ENCODE measurements at places on chromosomes 3 and 15.

DNA sequence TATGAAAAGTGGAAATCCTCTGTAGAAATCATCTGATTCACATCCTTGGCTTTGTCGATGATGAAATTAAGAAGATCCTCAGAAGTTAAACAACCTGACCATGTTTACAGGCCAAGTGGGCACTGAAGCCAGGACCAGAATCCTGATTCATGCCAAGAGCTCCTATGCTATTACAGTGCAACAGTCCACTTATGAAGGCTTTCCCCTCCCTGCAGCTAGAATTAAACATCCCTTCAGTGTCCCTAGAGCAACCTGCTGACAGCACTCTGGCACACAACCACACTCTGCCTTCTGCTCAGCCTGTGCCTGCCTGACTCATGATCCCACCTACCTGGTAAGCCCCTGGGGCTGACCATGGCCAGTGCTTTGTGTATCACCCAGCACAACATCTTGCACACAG lies 33.8 kb downstream of the TXNRD3 start:
- DNase-seq = no peak

GRCh38 chr15:69522361-69522760 lies 69.7 kb downstream of the RPLP1 start:
- no peak for DNase-seq

DNA sequence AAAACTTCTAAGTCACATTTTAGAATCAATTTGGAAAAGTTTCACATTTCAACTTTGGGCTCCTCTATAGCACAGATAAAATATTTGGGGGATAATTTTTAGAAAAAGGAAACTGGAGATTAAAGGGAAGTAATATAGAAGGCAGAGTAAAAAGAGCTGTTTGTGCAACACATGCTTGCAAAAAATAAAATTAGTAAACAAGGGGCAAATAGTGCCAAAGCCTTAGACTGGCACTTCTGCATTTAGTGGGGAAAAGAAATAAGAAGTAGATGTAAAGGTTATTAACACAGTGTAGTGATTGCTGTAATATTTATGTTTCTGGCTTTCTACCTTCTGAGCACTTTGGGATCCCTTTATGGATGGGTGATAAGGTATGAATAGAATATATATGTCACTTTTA lies 246.6 kb downstream of the CBLB start:
- no peak for DNase-seq

GRCh38 chr3:194126790-194127189 lies 9.2 kb upstream of the HES1 start:
- no peak for DNase-seq

- DNase-seq = no peak
Observed at GRCh38 chr3:183564046-183564445, 8.5 kb upstream of the KLHL6 start.

GRCh38 chr3:155217591-155217990 lies 75.9 kb downstream of the STRIT1 start:
- no peak for DNase-seq

DNA sequence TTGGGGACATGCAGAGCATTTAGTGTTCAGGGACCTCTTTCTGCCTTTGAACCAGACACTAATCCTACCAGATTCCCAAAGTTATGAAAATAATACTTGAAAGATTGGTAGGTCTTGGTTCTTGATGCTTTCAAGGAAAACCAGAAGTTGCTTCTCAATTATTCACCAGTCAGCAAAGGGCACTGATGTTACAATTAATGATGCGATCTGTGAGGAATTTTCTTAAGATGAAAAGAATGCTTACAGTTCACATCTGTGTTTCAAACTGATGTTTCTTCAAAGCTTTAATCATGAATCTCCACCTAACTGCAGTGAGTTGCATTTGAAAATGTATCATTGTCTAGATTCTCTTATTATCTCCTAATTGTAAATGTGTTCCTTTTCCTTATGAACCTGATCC lies 161.0 kb downstream of the NAALADL2 start:
- no peak for DNase-seq

- DNase-seq = no peak
Observed at GRCh38 chr15:52414936-52415335, 113.7 kb downstream of the MYO5A start.

DNA sequence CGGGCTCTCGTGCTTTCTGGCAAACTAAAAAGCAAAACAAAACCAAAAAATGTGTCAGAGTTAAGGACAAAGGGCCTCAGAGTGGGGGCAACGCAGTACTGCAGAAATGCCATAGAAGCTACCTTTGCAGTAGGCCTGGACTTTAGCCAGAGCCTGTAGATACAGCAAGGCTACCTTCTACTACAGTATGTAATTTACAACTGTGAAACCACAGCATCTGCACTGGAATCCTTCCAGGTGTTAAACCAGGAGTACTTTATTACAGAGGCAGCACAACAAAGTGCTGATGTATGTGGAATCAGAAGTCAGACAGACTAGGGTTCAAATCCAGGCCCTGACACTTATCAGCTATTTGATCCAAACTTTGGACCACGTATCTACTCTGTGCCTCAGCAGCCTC lies 34.9 kb downstream of the RUBCN start:
- DNase-seq = no peak

DNA sequence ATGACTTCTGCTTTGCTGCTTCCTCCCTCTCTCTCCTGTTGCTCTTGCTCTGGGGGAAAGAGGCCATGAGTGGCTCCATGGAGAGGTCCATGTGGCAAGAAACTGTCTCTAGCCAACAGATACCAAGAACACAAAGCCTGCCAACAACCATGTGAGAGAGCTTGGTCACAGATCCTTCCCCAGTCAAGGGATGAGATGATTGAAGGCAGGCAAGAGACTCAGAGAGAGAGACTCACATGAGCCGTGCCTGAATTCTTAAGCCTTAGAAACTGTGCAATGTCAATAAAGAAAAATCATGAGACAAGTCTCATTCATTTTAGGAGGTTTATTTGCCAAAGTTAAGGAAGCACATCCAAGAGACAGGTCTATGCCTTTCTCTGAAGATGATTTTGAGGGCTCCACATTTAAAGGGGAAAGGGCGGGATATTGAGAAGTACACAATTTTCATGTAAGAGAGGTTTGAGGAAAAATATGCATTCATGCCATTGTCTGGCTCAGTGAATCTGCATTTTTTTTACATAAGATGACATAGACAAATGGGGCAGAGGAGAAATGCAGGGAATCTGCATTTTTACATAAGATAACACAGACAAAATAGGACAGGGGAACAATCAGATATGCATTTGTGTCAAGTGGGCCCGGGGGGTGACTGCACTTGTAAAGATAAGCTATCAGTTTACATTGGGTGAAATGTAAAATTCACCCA lies 59.5 kb upstream of the SUCLG2 start:
- DNase-seq = no peak

DNA sequence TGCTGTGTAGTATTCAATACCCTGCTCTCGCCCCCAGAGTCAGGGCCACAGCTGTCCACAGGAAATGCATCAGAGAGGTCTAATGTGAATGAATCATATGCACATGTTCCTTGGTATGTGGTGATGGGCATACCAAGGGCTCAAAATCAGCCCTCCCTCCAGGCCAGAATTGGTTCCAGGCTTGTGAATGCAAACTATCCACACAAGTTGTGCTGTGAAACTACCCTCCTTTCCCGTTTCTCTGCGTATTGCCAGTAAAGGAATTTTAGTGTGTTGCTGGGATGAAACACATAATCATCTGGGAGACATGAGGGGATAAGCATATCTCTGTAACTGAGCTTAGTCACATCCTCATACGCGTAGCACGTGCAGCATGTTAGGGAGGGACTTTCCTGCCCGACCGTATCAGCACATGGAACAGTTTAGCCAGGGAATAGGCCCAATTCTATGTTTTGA lies 9.2 kb upstream of the MME start:
- DNase-seq = no peak

DNA sequence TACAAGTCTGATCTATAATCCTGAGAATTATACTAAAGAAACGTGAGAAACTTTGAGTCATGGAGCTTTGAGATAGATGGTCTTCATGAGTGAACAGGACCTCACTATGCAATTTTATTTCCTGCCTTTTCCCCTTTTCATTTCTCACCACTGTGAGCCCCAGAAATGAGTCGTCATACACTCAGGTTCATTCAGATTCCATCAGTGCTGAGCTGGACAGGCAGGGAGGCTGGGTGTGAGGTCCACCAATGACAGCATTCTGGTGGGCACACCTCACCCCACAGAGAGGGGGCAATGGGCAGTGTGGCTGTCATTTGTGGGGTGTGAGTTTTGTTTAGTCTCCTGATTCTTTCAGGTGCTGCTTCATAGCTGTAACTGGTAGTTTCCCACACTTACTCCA lies 16.9 kb downstream of the TIGIT start:
- DNase-seq = no peak

GRCh38 chr3:88132894-88133293 lies 16.9 kb upstream of the C3orf38 start:
- DNase-seq = no peak

DNA sequence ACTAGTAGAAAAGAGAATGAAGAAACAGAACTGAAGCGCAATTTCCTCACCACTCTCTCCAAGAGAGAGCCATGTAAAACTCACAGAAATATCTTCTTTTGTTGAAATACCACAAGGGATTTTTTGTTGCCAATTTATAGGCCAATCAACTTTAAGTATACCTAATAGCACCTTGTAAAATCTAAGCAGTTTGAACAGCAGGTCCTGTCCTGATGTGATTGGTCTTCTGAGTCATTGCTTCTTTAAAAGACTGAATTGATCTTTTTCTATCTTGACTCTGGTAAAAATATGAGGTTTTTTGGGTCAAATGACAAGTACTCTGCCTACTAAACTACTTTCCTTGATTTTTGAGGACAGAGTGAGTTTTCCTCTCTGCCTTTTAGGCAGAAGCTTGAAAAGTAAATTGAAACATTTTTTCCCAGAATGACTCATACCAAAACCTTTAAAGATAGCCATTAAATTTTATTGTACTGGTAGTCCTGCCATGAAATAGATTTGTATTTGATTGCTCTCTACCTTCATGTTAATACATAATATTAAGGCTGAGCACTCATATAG lies 343.9 kb upstream of the CBLB start:
- DNase-seq = no peak

DNA sequence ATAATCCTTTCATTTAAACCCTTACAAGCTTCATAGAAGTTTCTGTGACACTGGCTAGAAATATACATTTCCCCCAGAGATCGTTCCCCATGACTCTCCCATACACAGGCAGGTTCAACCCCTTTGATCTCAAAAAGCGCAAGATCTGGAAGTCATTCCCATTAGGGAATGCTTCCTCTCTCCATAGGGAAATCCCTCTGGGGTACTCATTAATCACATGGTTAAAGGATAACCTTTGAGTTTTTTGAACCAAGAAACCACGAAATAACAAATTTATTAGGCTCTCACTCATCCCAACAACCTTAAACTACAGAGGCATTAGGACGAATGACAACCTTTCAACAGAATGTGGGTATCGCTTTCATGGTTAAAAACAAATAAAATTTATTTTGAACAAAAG lies 211.9 kb upstream of the PRICKLE2 start:
- no peak for DNase-seq

DNA sequence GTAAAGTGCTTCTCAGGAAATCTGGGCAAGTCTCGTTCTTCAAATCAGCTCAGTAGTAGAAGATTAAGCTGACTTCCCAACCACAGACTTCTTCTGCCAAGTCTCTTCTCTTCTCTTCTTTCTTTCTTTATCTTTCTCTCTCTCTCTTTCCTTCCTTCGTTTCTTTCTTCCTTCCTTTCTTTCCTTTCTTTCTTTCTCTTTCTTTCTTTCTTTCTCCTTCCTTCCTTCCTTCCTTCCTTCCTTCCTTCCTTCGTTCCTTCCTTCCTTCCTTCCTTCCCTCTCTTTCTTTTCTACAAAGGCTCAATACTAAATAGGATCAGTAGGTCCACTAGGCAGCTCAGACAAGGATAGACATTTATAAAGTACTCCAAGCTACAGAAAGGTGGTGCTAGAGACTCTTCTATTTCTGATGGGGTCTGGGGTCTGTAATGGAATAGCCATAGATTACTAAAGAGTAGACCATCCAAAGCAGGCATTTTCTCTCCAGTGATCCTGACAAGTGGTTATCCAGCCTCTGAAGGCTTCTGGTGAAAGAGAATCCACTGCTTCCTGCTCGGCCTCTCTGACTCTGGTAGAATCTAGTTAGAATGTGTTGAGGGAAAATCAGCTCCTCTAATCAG lies 100.8 kb downstream of the TPRG1 start:
- no peak for DNase-seq

GRCh38 chr3:50630877-50631276 lies 13.9 kb downstream of the MAPKAPK3 start:
- no peak for DNase-seq

DNA sequence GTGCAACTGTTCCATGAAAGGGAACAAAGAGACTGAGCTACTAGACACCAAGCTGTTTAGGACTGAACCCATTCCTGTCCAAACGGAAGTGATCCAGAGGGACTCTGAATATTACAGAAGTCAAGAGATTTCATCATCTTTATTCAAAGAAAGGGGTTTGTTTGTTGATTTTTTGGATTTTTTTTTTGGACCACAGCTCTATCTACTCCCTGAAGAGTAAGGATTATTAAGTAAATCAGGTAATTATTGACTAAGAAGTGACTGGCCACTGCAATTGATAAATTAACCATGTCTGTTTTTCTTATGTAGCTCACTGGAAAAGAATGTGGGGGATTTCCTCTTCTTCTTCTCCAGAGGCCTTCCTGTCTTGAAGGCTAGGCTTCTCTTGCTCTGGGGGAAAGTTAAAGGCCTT lies 146.6 kb upstream of the TPM1 start:
- DNase-seq = no peak

DNA sequence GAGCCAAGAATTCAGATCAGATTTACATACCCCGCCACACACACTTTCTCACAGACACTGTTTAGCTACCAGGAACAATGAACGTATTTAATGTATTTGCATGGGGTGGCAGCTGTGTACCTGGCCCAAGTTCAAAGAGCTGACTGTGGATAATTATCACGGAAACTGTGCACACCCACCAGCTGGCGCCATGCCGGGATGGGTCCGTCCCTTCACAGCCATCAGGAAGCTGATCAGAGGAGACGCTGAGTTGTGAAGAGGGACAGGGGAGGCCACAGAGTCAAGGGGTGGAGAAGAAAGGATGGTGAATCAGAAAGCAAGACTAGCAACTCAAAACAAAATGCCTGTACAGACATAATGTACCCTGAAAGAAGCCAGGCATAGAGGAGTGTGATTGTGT lies 13.1 kb upstream of the PLA2G4D start:
- DNase-seq = no peak

GRCh38 chr3:58066842-58067241 lies 58.6 kb downstream of the FLNB start:
- DNase-seq = no peak

- no peak for DNase-seq
Observed at GRCh38 chr3:173739726-173740125, 342.2 kb downstream of the NLGN1 start.

DNA sequence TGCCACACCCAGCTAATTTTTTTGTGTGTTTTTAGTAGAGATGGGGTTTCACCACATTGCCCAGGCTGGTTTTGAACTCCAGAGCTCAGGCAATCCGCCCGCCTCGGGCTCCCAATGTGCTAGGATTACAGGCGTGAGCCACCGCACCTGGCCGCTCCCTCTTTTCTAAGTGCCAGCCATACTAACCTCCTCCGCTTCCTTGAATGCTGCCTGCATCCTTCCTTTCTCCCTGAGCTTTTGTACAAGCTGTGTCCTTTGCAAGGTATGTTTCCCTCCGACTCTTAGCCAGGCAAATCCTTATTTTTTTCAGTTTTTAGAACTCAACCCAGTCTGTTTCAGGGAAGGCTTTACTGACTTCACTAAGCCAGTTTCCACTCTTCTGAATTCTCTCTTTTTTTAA lies 60.6 kb downstream of the NR1D2 start:
- no peak for DNase-seq

- DNase-seq = no peak
Observed at GRCh38 chr3:53579636-53580035, 85.2 kb downstream of the CACNA1D start.
